ENCODE measurements at places on chromosomes 12 and 14.

- DNase-seq: no peak
These were observed 1.9 kb upstream of the ITGB7 start for GRCh38 chr12:53208877-53209463.

GRCh38 chr14:105068818-105069217 is 3.6 kb upstream of the GPR132 start:
- no peak for DNase-seq

- DNase-seq: no peak
These were observed 48.8 kb upstream of the MTERF2 start for GRCh38 chr12:107035733-107036132.

DNA sequence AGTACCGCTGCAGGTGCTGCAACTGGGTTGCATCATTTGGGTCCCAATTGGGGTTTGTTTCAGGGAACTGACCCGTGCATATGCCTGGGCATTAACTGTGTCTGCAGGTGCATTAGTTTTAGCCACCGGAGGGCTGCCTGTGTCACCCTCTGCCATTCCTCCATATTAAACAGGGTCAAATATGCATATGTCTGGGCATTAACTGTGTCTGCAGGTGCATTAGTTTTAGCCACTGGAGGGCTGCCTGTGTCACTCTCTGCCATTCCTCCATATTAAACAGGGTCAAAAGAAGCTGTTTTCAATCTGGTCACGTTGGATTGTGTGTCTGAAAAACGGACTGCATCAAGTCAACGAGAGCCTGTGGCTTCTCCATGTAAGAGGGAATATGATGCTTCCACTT is 1317.0 kb downstream of the TMEM121 start:
- DNase-seq: no peak

GRCh38 chr14:89672636-89673511 is 255.8 kb upstream of the FOXN3 start:
- no peak for DNase-seq

DNA sequence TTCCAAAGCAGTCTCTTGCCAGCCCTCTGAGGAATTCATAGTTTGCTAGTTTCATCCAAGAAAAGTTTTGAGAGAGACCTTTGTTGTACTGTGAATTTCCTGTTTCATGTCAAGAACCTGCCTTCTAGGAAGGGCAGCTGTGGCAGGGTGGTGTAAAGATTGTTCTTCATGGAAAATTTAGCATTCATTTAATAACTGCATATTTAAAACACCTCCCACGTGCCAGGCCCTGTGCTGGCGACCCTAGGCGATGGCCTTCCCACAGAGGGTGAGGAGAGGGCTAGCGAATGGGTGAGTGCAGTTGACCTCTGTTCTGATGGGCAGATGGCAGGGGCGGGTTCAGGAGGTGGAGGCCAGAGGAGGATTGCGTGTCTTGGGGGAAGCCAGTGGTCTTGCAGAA is 43.2 kb downstream of the MLXIP start:
- DNase-seq: no peak

DNA sequence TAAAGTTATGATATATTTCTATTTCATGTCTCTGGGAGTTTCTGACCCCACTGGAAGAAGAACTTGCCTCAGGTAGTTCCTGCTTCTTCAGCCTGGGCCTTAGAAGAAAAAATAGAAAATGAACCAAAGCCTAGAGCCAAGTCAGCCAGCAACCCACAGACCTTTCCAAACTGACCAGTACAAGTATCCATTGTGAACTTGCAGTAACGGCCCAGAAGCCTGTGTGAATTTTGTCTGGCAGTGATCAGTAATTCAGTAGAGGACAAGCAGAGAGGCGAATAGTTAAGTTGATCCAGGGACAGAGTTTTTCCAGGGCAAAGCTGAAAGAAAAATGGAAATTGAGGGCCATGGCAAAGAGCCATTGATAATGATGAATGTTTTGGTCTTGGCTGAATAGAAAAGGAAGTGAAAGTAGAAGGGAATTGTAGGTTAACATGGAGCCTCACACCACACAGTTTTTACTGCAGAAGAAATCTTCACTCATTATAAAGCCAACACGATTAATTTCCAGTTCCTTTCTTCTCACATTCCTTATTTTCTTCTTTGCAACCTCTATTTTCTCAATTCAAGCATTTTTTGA is 311.8 kb downstream of the BTG1 start:
- no peak for DNase-seq

DNA sequence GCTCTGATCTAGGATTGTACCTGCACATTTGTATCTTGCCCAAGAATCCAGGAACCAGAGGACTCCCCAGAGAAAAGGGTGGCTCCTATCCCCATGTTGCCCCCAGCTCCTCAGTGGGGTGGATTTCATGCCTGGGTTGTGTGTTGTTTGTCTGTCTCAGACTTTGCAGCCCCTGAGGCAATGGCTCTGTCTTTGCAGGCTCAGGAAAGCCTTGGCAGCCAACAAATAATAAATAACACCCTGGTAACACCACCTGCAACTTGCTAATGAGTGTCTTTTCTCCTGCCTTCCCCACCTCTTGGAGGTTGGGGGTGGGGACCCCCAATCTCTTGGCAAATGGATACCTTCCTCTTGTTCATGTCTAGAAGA is 65.2 kb upstream of the CISTR start:
- no peak for DNase-seq

- DNase-seq: no peak
These were observed 9.8 kb downstream of the ZNF219 start for GRCh38 chr14:21088687-21089086.

DNA sequence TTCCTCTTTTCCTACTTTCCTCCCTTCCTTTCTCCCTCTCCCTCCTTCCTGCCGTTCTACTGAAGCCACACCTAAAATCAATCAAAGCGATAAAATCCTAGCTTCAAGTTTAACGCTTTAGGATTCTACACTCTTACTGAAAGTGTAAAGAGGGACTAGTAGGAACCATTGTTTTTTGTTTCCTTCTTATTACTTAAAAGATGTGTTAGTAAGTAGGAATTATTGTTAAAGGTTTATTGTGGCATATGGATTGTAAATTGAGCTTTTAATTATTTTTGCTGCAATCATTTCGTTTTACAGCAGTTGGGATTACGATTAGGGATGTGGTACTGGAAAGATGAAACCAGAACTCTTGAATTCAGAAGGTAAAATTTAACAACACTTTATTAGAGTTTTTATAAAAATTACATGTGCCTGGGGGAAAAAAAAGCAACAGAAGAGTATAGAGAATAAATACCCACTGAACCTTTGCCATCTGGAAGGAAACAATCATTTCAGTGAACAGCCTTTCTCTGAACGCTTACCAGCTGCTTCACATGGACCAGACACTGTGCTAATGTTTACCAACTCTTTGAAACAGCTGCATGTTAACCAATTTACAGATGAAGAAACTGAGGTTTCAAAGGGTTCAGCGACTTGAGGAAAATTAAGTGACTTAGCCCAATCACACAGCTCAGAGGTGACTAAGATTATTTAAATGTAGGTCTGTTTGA is 1.0 kb downstream of the PPP1R36 start:
- DNase-seq: no peak

GRCh38 chr14:59510001-59510400 is 25.7 kb downstream of the JKAMP start:
- DNase-seq: no peak

DNA sequence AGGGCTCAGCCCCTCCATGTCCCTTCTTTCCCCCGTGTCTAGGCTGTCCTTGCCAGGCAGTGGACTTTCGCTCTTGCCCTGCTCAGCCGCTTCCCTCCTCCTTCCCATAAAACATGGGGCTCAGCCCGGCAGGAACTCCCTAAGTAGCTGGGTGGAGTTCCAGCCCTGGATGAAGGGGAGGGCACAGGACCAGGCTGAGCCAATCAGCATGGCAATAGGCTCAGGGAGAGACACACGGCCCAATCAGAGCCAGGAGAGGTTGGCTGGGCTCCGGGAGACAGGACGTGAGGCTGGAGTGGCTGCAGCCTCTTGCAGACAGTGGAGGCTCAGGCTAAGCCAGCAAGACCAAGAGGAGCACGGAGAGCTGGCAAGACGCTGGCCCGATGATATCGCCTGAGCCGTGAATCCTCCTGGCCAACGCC is 54.3 kb downstream of the GALNT9 start:
- DNase-seq: no peak

- no peak for DNase-seq
These were observed 3.2 kb upstream of the CLEC9A start for GRCh38 chr12:10027311-10027710.

DNA sequence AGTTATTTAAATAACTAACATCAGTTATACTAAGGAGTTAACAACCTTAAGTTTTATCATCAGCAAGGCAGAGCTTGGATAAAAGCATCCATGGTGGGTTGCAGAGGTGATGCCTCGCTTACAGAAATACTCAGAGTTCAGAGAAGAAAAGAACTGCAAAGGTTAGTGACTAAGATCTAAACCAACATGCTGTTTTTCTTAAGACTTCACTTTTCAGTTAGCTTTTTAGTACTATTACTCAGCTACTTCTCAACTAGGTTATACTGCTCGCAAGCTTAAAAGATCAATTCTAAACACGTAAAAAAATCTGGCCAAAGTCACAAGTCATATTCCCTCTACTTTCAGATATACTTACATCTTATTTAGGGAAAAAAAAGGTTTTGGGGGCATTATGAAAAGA is 2.8 kb downstream of the PPP1CC start:
- no peak for DNase-seq

GRCh38 chr12:126434412-126434985 is 1369.3 kb downstream of the AACS start:
- DNase-seq: no peak

- peak; percentile 95 for DNase-seq
These were observed at the start of gene ZC3H14 for GRCh38 chr14:88562831-88563686. Gene ZC3H14, plus strand, starts transcription at chr14:88563037. Its CDS starts 97 bp downstream, at chr14:88563134.

DNA sequence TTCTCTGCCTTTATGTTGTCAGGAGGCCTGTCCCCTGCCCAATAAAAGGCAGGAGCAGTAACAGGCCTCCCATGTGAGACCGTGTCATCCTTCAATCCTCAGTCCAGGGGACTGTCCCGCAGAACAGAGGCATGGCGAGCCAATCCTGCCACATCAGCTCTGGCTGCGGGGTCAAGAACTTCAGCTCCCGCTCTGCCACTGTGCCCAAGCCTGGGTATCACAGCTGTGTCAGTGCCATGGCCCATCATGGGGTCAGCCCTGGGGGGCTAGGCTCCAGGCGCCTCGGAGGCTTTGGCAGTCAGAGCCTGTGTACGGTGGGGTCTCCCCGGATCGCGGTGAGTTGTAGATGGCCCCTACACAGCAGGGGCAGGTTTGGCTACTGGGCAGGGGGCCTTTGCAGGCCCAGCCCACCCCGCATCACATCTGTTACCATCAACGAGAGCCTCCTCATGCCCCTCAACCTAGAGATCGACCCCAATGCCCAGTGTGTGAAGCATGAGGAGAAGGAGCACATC is 19.9 kb upstream of the KRT83 start:
- DNase-seq: peak; percentile 56

GRCh38 chr14:61192989-61193388 is 88.1 kb downstream of the TMEM30B start:
- DNase-seq: no peak

DNA sequence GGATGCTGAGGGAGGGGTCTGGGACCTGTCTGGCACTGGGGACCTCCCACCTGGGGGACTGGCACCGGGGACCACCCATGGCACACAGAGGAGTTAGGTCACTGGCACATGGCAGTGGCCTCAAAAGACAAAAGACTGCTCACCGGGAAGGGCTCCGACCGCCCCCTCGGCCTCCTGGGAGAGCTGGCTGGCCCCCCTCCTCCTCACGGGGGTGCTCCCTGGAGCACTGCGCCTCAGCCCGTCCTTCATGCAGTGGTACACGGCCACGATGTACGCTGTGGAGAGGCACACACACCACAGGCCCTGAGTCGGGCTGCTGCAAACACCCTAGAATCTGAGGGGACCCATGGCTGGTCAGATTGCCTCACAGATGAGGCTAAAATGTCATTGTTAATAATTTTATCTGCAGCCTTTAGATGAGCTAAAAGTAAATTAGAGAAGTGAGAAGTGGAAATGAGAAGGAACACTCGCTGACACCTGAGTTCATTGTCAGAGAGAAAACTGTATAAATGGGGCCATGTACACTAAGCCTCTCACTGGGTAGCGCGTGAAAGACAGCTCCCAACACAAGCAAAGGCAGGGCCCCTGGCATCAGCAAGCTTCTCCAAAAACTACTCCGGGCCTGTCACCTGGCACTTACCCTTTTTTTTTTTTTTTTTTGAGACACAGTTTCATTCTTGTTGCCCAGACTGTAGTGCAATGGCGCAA is 14.1 kb downstream of the P2RX2 start:
- DNase-seq: no peak

DNA sequence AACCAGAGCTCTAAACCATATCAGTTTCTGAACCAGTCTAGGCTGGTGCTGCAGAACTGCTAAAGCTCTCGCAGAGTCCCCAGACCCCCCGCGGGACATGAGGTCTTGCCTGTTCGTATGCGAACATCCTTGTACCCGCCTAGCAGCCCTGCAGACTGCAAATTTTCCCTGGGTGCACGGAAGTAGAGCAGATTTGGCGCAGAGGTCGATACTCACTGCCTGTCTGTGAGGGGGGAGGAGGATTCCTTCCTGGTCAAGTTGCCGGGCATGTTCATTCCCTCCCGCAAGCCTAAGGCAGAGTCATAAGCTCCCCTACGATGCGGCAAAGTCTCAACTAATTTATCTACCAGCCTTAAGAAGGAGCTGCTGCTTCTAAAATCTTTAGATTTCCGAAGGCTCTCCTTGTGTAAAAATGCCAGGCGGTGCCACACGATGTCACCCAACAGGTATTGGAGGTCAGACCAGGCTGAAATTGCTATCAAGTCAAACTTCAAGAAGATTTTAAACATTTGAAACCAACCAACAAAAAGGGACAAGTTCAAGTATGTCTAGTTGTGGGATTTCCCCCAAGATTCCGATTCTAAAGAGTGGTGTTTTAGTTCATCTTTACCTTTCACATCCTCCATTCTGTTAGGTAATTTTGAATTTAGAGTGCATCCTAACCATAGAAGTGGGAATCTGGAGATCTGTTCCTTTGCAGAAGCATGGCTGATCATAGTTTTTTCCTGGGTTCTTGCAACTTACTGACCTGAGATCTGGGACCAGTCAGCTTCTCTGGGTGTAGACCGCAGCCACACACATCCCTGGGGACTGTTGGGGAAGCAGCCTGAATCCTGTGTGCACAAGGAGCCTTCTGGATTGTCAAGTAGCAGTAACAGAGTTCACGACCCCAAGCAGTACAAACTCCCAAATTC is 1.6 kb upstream of the PAX9 start:
- DNase-seq: no peak

DNA sequence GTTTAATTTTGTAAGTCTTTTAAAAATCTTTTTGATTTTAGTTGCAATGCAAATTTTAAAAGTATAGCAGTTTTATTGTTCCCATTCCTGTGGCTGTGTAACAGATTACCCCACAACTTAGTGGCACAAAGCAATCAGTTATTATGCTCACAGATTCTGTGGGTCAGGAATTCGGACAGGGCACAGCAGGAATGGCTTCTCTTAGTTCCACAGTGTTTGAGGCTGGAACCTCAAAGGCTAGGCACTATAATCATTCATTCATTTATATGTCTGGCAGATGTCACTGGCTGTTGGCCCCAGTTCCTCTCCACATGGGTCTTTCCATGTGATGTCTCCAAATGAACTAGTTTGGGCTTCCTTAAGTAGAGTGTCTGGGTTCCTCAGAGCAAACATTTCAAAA is 193.3 kb downstream of the RAD51B start:
- DNase-seq: no peak

GRCh38 chr14:60807971-60808370 is 73.4 kb downstream of the MNAT1 start:
- DNase-seq: no peak

- DNase-seq: no peak
These were observed 122.0 kb upstream of the HIF1A start for GRCh38 chr14:61573321-61573720.

Data from activated effector memory CD4-positive, alpha-beta T cell treated with anti-CD3 and anti-CD28 coated beads, Interleukin-2, amount 50 U/mL, for 16 hours (primary cell).